ENCODE measurements at places on chromosomes 3 and 15.

DNA sequence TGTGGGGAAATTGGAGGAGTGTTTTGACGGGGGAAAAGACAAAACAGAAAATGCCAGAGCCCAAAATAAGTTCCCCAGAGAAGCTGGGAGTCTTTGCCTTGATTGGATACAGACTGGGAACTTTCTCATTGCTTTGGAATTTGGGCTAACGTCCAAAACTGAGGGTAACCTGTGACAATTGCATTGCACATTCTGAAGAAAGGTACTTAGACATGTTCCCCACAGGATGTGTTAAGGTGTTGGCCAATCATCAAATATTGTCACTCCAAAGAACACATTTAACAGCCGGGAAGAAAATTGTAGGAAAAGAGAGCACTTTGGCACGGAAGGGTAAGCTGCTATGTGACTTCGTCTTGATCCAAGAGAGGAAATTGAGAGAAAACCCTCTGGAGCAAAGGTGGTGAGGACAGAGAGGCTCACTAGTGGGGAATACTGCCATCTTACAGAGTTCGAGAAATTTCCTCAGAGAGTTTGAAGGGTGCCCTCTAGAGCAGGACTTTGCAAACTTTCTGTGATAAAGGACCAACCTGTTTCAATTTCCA is 619.5 kb upstream of the TBL1XR1 start:
- no peak for DNase-seq

GRCh38 chr3:31724651-31725050 is 191.9 kb downstream of the STT3B start:
- DNase-seq = no peak

- peak; percentile 58 for DNase-seq
These were observed 63.6 kb downstream of the FAM81A start for GRCh38 chr15:59501597-59501996.

DNA sequence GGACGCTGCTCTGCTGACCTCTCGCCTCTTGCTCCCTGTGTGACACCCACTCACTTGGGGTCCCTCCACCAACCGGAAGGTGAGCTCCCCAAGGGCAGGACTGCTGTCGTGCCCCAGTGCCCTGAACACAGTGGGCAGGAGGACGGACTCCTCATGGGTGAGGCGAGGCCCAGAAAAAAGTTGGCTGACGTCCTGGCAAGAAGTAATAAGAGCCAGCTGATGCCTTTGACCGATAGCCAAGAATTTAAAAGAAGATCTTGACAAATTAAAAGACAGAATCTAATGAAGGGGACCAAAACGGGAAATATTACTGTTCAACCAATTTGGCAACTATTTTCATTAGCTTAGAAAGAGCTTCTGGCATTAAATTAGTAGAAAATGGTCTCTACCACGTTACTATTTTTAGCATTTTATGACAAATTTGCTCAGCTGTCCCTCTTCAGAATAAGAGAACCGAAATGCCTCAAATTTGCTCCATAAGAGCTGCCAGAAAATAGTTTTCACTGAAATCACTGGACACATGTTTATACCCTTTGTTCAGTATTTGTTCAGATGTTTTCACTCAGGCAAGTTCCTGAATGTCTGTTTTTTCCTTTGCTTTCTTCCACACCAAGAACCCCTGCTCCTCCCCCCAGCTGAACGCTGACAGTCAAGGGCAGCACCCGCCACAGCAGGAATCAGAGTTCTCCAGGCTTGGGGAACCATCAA is 60.5 kb downstream of the XXYLT1 start:
- DNase-seq = no peak

DNA sequence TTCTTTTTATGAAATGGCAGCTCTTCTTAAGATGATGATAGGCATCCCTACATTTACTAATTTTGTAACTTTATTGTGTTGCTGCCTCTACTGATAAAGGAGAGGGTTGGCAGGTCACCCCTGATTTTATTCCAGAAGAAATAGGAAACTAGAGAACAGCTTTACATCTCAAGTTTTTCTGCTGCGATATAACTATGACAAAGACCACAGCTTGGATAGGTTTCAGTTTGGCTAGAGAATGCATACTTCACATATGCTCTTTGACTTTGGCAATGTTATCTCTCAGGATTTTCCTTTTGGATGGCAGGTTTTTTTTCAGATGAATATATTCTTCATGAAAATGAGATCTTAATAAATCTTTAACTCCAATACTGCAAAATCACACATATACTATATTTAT is 395.3 kb upstream of the GOLIM4 start:
- no peak for DNase-seq

GRCh38 chr3:182787302-182788036 is 5.8 kb upstream of the ATP11B start:
- no peak for DNase-seq

DNA sequence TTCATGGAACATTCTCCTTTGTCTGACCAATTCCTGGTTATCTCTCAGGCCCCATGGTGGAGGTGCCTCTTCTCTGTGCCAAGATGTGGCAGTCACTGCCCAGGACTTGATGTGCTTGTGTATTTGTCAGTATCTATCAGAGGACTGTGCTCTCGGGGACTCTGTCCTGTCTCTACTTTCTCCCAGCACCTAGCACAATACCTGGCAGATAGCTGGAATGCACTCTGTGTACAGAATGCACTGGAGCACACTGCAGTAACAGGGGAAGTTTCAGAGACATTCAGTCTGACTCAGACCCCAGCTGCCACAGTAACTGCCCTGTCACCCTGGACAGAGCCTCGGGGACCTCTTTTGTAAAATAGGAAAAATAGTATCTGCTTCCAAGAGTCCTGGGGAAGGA is 34.6 kb upstream of the SV2B start:
- DNase-seq = no peak

DNA sequence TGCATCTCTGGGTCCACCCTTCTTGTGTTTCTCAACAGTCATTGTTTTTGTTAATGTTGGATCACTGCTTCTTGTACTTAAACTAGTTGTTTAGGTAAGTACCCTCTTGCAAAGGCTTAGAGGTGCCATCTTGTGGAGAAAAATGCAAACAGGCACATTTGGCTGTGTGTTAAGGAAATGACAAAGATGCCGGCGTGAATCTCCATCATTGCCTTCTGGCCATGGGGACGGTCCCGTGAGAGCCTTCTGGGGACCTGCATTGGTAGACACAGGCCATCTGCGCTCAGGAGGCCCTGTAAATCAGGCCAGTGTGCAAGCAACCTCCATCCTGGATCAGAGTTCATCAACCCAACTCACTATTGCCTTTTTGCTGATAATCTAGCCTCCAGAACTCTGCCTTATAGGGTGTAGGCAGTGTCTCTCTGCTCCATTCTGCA is 158.6 kb upstream of the NR2E3 start:
- no peak for DNase-seq

DNA sequence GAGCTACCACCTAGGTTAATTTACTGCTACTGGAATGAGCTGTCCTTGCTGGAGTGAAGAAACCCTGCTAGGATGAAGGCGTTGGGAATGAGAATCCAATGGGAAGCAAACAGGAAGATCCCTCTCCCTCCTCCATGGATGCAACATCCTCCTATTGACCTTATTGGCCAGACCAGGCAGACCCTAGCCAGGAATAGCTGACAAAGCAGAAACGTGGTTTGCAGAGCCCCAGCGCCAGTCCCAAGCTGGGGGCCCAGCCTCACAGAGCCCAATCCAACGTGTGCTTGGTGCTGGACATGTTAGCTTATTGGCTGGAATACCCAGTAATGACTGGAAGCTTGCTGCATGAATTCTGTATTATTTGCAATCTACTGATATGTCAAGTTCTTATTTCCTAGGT is 273.1 kb downstream of the LRTM1 start:
- DNase-seq = no peak

- DNase-seq = no peak
These were observed 1093.2 kb downstream of the FHIT start for GRCh38 chr3:60158035-60158434.

- DNase-seq = no peak
These were observed 25.0 kb upstream of the BLM start for GRCh38 chr15:90691982-90692773.

- DNase-seq = no peak
These were observed 547.1 kb downstream of the FHIT start for GRCh38 chr3:60703956-60704736.

DNA sequence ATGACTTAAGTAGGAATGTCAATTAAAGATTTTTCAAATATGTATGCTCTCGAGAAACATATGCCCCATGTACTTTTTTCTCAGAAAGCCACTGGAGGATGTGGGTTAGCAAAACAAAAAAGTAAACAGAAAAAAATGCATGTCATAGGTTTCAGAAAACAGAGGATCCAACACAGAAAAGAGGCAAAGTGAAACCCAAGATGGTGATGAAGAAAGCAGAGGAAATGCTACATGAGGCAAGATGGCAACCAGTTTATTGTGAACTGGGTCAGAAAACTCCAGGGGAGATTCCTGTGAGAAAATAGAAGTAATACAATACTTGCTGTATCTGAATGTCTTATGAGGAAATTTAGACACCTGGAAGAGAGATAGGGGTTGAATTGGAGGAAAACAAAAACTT is 30.8 kb upstream of the EOMES start:
- DNase-seq = no peak

GRCh38 chr3:112639455-112640225 is 1.3 kb downstream of the CCDC80 start:
- DNase-seq = no peak
